SW 1271 (cell line): ENCODE measurements at places on chromosomes 12 and 14.

DNA sequence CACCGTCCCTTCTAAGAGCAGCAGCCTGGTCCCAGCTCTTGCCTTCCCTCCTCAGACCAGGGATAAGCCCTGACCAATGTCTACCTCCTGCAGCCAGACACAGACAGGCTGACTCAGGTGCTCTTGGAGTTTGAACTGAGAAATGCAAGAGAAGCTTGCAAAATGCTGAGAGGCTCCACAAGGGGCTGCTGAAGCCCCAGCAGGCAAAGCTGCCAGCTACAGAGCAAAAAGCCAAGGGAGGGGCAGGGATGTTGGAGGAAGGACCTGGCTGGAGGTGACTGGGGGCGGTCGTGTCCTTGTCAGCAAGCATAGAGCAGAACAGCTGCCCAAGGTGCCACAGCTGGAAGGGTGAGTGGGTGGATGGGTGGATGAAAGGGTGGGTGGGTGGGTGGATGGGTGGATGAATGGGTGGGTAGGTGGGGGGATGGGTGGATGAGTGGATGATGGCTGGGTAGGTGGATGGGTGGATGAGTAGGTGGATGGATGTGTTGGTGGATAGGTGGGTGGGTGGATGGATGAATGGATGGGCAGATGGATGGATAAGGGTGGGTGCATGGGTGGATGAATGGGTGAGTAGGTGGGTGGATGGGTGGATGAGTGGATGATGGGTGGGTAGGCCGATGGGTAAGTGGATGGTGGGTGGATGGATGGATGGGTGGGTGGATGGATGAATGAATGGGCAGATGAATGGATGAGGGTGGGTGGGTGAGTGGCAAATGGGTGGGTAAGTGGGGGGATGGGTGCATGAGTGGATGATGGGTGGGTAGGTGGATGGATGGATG lies 4.0 kb upstream of the INF2 start:
- DNase-seq = no peak

GRCh38 chr12:1022032-1022970 lies 31.3 kb downstream of the ERC1 start:
- no peak for DNase-seq

DNA sequence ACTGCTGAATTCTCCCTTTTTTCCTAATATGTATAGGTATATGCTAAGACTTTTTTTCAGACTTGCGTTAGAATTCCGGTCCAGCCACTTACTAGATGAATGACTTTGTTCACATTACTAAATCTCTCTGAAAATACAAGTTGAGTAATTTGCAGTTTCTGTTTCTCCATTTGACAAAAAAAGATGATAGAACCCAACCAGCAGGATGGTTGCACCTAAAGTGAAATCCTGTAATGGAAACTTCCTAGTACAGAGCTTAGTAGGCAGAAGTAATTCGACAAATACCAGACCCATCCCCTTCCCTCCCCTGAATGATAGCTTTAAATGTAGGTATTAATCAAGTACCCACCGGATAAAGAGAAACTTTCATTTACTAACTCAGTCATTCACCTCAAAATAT lies 113.6 kb upstream of the RAP1B start:
- DNase-seq = no peak

- no peak for DNase-seq
These were observed 72.0 kb downstream of the ZFC3H1 start for GRCh38 chr12:71591601-71592000.

DNA sequence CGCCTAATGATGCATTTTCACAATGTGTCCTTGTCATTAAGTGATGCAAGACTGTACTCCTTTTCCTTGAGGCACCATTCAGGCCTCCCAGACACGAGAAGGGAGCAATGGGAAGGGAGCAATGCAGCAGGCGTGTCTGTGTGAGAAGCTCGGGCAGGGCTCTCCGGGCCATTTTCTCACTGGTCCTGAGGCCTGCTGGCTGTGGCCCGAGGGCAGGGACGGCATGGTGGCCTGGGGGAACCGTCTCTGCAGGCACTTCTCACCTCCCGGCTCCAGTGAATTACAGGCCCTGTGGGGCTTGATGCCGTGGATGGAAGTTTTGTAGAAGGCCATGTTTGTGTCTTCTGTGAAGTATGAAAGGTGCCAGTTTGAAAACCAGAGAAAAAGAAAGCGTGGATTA lies 71.0 kb downstream of the ADGRD1 start:
- DNase-seq = no peak

- DNase-seq = no peak
These were observed 498 bp downstream of the GPR132 start for GRCh38 chr14:105064721-105065143.

DNA sequence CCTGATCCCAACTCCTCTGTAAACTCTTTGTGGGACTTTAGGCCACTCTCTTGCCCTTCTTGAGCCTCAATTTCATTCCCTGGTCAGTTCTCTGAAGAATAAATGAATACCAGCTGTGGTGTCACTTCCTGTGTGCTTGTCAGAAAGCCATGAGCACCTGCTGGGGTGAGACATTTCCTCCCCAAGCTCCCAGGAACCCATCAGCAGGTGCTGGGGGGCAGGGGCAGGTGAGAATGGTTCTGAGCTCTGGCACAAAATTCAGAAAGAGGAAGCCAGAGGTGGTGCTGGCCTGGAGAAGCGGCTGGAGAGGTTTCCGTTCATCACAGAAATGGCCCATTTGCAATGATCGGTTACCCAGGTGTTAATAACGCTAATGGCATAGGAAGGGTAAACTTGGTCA lies 14.9 kb downstream of the LHX5 start:
- DNase-seq = no peak

DNA sequence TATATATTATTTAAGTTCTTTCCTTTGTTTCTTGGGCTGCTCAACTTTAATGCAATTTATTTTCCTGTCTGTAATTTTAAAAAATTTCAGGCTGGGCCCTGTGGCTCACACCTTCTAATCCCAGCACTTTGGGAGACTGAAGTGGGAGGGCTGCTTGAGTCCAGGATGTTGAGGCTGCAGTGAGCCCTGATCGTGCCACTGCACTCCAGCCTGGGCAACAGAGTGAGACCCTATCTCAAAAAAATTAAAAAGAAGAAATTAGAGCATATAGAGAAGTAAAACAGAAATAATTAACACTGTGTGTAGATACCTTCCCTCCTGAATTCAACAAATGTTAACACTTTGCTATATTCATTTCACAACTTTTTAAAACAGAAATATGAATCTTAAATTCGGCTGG lies 74.2 kb downstream of the DENND5B start:
- no peak for DNase-seq

DNA sequence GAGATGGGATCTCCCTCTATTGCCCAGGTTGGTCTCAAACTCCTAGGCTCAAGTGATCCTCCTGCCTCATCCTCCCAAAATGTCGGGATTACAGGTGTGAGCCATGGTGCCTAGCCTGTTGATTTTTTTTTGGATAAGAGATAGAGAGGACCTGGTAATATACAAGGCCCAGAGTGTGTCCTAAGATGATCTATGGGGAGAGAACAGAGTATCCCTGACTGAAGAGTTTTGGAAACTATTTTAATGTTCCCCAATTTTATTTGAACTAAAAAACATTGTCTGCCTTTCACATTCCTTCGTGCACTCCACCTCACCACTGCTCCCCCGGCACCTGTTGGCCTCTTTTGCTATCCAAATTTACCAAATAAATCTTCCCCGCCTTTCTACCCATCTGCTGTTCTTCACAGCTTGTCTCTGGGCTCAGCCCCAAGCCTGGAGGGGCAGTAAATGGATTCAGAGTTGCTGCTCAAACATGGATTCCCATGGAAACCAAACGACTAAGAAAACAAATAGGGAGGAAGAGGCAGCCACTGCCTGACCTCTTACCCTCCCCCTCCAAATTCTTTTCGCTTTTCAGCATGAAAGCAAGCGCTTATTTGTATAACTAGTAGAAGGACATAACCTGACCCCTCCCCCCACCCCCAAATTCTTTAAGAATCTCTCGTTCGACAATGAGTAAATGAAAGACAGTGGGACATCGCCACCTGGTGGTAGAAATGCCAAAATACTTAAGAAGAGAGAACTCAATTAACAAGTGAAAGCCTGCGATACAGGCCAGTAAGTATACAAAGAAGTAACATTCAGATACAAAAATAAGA lies 22.6 kb downstream of the OR10G3 start:
- DNase-seq = peak; percentile 88

GRCh38 chr14:104094709-104095425 lies 9.4 kb downstream of the ASPG start:
- peak; percentile 18 for DNase-seq

- DNase-seq = no peak
These were observed 4.7 kb upstream of the EPYC start for GRCh38 chr12:91009319-91009950.
